ENCODE measurements at places on chromosomes 1 and 21. TPM values are rescaled to one million over a fixed set of nuclear protein-coding genes. Genes with fewer than 3 reads are reported as not detected.
A peak's percentile ranks its signal among the peaks of the same experiment; 100 is the strongest.

- DNase-seq = no peak
Measured at GRCh38 chr1:230175163-230175747, 108.2 kb downstream of the GALNT2 start.

DNA sequence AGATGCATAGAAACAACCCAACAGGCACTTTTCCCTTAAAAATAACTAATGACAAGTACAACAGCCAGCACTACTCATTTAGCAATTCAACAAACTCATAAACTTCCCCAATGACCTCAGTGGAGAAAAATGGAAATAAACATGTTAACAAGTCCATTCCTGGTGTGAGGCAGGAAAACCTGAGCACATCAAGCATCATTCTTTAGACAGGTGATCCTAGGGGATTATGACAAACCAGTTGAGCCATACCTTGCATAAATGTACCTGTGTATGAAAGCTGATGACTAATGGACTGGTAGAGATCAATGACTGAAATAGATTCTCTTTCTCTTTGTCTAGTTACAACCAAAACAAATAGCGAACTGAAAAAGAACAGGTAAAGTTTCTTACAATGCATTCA lies 7.0 kb downstream of the COL24A1 start:
- no peak for DNase-seq

GRCh38 chr1:30998171-30998570 lies 67.3 kb downstream of the PUM1 start:
- no peak for DNase-seq

- peak; percentile 82 for DNase-seq
Measured at GRCh38 chr1:3799976-3800685, 3.8 kb upstream of the LRRC47 start.

DNA sequence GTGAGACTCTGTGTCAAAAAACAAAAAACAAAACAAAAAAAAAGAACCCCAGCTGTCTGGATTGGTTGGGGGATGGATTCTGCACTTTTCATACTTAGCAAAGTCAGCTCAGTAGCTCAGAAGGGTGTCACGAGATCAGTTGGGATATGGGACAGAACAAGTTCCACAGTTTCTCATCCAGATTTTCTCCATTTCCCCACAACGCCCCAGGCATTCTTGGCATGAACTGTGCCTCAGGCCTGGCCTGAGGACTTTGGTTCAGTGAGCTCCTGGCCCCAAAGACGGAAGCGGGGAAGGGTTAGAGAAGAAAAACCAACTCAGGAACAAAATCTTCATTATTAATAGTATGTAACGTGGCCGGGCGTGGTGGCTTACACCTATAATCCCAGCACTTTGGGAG lies 1.9 kb downstream of the AKR7A2 start:
- no peak for DNase-seq

- no peak for DNase-seq
Measured at GRCh38 chr1:240927821-240928220, 315.9 kb upstream of the GREM2 start.

GRCh38 chr1:39160703-39161102 lies 43.8 kb upstream of the MACF1 start:
- no peak for DNase-seq

FMN2 gene
- total RNA-seq = 150 TPM

- no peak for DNase-seq
Measured at GRCh38 chr1:88230126-88230525, 453.9 kb upstream of the PKN2 start.

DNA sequence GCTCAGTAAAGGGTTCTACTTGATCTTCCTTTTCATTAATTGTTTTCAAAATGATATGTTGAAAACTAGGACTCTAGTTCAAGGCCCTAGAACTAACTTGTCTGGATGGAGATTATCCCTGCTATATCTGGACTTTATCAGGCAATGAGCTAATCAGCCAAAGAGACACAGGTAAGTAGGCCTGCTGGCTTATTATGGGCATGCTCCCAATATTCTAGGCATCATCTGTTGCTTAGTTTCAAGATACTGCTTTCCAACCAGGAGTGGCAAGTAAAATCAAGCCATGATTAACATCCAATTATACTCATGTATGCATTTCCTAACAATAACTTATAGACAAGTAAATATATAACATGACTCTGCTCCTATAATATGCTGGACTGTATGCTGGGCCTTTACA lies 4.2 kb downstream of the DNASE2B start:
- DNase-seq = no peak

- no peak for DNase-seq
Measured at GRCh38 chr1:101915597-101915996, 81.1 kb downstream of the OLFM3 start.

HES5 gene
- total RNA-seq = 21.2 TPM

All from glutamatergic neuron (in vitro differentiated cells).